ENCODE measurements at places on chromosomes 4 and X.

- no peak for DNase-seq
Measured at GRCh38 chr4:7238300-7238960, 46.1 kb downstream of the SORCS2 start.

DNA sequence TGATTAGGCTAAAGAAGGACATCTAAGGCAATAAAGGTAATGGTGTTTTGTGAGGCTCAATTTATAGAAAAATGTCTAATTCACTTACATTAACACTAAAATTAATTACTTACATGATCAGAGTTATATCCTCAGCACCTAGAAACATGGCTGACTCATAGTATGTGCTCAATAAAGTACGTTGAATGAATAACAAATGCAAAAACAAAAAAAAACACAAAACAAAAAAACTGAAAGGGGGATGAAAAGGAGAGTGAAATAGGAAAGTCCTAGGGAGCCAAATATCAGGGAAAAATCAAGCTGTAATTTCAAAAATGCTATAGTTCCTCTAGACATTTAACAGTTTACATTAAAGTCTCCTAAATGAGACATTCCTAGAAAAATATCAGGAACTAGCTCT, 18.7 kb downstream of the MBNL3 start:
- DNase-seq, result no peak

GRCh38 chr4:72568959-72569718, at the start of gene ADAMTS3:
Gene ADAMTS3, minus strand, starts transcription at chr4:72569221. Its CDS starts 459 bp downstream, at chr4:72568762.
- DNase-seq, result peak; percentile 68

- no peak for DNase-seq
Measured at GRCh38 chr4:38132843-38133662, 172.9 kb downstream of the PTTG2 start.

- peak; percentile 3 for DNase-seq
Measured at GRCh38 chr4:61462451-61463326, 262.6 kb downstream of the ADGRL3 start.

- DNase-seq, result no peak
Measured at GRCh38 chr4:78551420-78552351, at the start of gene ANXA3. Gene ANXA3, plus strand, starts transcription at chr4:78551770. Its CDS starts 2,704 bp downstream, at chr4:78554474.

Measured in EL (cell line).